Right renal cortex interstitium (tissue), 3 donors: ENCODE measurements at places on chromosomes 7 and 10. TPM values are rescaled to one million over a fixed set of nuclear protein-coding genes. Genes with fewer than 3 reads are reported as not detected.

The CTTNBP2 gene
- 33.5 TPM for polyA plus RNA-seq

The TRIM50 gene
- 0.21 TPM for polyA plus RNA-seq

The NAT16 gene
- polyA plus RNA-seq, result not detected

The CHRM2 gene
- polyA plus RNA-seq, result 3.4 TPM

The CELF2 gene
- 10.8 TPM for polyA plus RNA-seq

The CYP2W1 gene
- polyA plus RNA-seq, result 1.4 TPM

The FOXL3 gene
- polyA plus RNA-seq, result not detected

The CAV1 gene
- polyA plus RNA-seq, result 32.3 TPM

The TUBB8 gene
- 0.50 TPM for polyA plus RNA-seq

The CPA1 gene
- polyA plus RNA-seq, result 1.2 TPM

The BLNK gene
- polyA plus RNA-seq, result 36.7 TPM

The ZNF3 gene
- 53.0 TPM for polyA plus RNA-seq

The CC2D2B gene
- polyA plus RNA-seq, result 1.2 TPM

The PON2 gene
- polyA plus RNA-seq, result 154 TPM

The GCK gene
- 2.5 TPM for polyA plus RNA-seq

The EXOC4 gene
- 81.9 TPM for polyA plus RNA-seq

The CARD11 gene
- polyA plus RNA-seq, result 1.7 TPM

The LRGUK gene
- polyA plus RNA-seq, result 1.2 TPM

The IL6 gene
- polyA plus RNA-seq, result not detected

The LBX1 gene
- polyA plus RNA-seq, result not detected

The TNPO3 gene
- 47.5 TPM for polyA plus RNA-seq

The ZP3 gene
- polyA plus RNA-seq, result 10.1 TPM

The VWDE gene
- polyA plus RNA-seq, result 3.8 TPM

The TMEM184A gene
- 4.7 TPM for polyA plus RNA-seq

The SH2D4B gene
- 0.14 TPM for polyA plus RNA-seq

The GPC2 gene
- polyA plus RNA-seq, result 7.2 TPM

The OR2F1 gene
- 0.14 TPM for polyA plus RNA-seq

The LIPM gene
- polyA plus RNA-seq, result 0.11 TPM

The NEBL gene
- 87.7 TPM for polyA plus RNA-seq

The FOXI2 gene
- 1.5 TPM for polyA plus RNA-seq

The PRSS1 gene
- not detected for polyA plus RNA-seq
